ENCODE measurements at places on chromosomes 3 and 15.

- no peak for DNase-seq
These were observed 304.1 kb downstream of the SATB1 start for GRCh38 chr3:18121020-18121419.

DNA sequence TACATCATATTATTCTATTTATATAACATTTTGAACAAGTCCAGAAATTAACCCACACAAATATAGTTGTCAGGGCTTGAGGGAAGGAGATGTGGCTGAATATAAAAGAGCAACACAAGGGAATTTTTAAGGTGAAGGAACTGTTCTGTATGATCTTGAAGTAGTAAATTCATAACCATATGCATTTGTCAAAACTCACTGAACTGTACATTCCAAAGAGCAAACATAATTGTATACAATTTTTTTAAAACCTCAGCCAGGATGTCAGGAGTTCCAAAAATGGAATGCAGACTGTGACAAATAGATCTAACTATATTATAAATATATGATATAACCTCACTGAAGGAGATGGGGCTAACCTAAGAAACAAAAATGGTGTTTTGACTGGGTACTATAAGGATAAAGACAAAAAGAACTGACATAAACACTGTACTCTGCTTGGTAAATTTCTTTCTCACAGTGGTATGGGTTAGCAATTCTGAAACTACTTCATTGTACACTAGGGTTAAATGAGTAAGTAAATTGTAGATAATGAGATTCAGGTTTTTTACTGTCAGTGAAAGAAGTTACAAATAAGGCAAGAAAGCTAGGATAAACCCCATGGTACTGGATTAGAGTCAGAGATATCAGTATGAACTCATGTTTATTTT, 14.4 kb downstream of the GOLGB1 start:
- DNase-seq: no peak

- DNase-seq: no peak
These were observed 65.8 kb downstream of the SCN5A start for GRCh38 chr3:38583688-38584087.

DNA sequence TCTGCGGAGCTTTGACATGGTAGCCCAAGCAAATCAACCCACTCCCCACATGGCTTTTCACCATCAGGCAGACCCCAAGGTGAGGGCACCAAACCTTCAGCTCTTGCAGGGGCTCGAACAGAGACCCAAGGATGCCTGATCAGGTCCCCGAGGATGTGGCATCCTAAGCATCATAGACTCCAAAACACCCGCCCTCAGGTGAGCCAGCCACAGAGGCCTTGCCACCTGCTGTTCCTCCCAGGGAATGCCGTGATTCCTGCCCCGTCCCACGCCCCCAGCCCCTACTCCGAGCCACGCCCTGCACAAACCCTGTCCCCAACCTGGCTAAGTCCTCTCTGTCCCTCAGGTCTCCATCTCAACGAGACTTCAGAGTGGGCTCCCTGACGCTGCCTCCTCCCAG, 34.7 kb upstream of the SLC41A3 start:
- DNase-seq: no peak

DNA sequence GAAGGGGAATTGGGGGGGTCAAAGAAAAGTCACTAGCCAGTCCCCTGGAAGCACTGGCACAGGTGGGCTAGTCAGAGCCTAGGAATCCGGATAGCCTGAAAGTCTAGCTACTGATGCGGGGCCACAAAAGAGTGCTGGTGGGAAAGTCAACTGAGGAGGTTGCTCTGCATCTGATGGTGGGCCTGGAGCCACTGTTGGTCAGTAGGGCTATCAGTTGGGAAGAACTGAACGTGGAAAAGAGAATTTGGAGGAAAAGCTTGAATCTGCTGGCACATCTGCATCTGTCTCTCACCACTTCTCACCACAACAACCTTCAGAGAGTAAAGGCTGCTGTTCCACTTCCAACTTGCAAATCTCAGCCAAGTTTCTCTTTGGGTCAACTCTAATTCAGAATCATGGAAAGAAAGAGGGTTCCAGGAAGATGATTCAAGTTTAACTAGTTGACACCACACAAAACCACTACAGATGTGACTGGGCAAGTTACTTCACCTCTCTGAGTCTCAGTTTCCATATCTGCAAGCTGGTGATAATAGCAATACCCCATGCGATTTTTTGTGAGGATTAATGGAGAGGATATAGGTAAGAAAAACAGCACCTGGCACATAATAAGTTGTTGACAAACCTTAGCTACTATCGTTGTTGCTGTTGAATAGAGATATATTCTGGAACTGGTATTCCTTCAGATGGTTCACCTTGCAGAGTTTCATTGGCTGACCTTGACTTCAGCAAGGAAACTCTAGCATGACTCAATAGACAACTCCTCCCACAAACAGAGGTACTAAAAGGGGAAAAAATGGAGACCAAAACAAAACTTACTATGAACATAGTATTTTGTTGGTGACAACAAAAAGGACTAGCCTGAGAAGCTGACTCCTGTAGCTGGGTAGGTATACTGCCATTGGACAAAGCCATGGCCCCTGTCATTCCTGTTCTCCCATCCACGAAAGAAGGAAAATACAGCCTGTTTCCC, 280.2 kb upstream of the STT3B start:
- no peak for DNase-seq

- peak; percentile 100 for DNase-seq
These were observed 384.9 kb upstream of the THBS1 start for GRCh38 chr15:39195961-39196486.

DNA sequence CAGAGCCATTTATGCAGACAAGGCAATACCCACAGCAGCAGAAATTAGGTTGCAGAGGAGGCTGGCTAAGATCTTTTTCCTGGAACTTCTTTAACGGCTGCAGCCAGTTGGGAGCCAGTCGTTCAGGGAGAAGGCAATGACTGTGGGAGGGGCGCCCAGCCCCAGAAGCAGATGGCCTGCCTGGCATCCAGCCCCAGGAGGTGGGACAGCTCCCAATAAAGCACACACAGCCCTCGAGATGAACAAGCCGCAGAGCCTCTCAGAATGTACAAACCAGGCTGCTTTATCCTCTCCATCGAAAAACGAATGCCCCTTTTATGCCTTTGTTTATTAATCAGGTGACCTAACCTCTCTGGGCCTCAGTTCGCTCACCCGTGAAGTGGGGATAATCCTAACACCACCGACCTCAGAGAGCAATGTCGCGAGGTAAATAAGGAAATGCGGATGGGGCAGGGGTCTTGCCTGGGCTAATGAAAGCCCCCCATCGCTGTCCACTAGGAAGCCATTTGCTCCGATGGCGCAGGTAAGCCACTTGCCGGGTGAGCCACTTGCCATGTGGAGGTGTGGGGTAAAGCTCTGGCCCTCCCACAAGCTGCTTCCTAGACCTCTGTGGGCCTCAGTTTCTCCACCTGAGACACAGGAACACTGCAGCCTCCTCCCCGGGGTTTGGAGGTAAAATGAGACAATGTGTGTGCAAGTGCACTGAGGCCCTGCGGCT, 35.8 kb downstream of the MGLL start:
- DNase-seq: no peak

DNA sequence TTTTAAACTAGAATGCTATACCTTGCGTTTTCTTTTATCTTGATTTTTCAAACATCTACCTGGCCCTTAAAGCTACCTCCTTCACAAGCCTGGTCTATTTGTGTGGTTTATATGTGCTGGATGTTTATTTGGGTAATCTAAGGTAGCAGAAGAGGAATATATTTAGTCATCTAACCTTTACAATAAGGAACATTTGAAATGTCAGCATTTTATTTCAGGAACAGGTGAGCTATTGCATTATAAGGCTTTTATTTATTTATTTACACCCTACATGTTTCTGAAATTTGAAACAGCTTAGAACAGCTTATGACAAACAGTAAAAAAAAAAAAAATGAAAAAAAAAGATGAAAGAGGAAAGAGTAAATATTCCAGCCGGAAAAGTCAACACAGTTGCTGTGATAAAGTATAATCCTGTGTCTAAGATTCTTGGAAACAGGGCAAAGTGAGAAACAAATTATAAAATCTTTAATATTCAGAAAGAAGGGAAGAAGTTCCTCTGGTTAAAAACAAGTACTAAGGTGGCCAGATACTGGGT, 19.5 kb downstream of the HHLA2 start:
- no peak for DNase-seq

GRCh38 chr3:81080608-81081007, 680.8 kb downstream of the GBE1 start:
- DNase-seq: no peak

DNA sequence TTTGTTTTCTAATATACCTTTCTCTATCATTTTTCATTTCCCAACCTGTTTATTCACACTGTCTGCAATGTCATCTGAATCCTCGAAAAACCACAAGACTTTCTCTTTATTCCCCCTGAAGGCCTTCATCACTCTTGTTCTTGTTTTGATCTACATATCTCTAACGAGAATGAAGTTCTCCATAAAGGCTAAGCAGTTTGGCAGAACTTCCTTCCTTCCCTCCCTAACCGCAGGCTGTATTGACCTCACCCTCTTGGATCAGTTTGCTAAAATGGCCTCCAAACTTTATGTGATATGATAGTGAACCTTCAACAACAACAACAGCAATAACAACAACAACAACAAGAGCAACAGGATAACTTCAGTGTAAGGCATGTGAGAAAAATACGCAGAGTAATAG, 392.8 kb downstream of the TIGIT start:
- no peak for DNase-seq

DNA sequence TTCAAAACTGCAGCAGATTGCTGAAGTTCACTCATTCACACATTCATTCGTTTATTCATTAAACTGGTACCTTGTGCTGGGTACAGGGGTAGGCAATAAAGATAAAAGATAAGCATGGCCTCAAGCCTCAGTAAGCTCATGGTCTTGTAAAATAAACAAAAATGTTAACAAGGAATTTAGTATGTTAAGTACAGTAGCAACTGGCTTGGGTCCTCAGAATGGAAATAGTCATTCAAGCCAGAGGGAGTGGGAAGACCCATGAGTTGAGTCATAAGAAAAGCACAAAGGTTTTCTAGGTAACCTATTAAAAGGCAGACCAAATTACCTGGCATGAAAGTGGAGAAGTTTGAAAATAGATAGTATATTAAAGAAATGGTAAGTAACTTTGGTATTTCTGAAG, 163.3 kb downstream of the CDIN1 start:
- DNase-seq: peak; percentile 84

DNA sequence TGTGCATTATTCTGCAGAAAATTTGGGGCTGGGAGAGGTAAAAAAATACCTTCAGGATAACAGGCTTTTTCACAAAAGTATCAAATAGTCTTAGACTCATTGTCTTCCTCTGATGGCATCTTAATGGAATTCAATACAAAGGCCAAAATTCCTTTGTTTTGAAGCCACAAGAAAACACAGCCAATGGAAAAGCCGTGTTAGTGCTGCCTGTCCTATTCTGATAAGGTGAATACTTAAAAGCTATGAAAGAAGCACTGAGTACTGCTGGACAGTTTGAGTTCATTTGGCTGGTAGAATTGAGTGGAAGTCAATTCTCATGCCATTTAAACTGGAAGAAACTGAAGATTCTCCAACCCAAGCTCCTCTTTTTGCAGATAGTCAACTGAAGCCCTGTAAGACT, 395.3 kb upstream of the TPRG1 start:
- DNase-seq: peak; percentile 58

DNA sequence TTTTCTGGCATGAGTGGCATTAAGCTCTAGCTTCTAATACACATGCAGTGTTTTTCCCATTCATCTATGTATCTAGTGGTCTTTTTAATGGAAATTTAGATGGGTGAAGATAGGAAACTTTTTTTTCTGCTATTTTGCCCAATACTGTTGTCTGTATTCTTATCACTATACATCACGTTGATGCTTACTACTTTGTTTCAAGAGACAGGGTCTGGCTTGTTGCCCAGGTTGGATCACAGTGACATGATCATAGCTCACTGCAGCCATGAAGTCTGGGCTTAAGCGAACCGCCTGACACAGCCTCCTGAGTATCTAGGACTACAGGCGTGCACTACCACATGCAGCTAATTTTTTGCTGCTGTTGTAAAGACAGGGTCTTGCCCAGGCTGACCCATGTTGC, 84.6 kb downstream of the PEAK1 start:
- DNase-seq: no peak

- DNase-seq: peak; percentile 85
These were observed 82.6 kb downstream of the LSM3 start for GRCh38 chr3:14261229-14261628.

GRCh38 chr3:3127432-3128010, 781 bp downstream of the TRNT1 start:
- DNase-seq: peak; percentile 14

- DNase-seq: peak; percentile 68
These were observed 56.4 kb downstream of the UMPS start for GRCh38 chr3:124786511-124787241.

- DNase-seq: no peak
These were observed 127.4 kb downstream of the WDR76 start for GRCh38 chr15:43954181-43954621.

- DNase-seq: no peak
These were observed 48.6 kb downstream of the IMPG2 start for GRCh38 chr3:101271728-101272127.

GRCh38 chr3:126924458-126924857, 58.5 kb upstream of the PLXNA1 start:
- no peak for DNase-seq

DNA sequence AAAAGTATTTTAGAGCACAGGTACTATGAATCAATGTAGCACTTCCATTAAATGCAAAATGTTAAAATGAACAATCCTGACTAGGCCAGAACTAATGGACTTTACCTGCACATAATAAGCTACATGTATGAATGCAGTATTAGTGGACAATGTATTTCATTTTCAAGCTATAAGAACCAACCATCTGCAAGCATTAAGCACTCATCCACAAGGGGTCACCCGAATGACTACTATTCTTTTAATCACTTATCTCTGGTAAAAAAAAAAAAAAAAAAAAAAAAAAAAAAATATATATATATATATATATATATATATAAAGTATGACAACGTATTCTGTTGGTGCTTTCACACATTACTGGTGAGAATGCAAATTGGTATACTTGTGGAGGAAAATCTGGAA, 7.2 kb downstream of the HERC1 start:
- DNase-seq: peak; percentile 30

DNA sequence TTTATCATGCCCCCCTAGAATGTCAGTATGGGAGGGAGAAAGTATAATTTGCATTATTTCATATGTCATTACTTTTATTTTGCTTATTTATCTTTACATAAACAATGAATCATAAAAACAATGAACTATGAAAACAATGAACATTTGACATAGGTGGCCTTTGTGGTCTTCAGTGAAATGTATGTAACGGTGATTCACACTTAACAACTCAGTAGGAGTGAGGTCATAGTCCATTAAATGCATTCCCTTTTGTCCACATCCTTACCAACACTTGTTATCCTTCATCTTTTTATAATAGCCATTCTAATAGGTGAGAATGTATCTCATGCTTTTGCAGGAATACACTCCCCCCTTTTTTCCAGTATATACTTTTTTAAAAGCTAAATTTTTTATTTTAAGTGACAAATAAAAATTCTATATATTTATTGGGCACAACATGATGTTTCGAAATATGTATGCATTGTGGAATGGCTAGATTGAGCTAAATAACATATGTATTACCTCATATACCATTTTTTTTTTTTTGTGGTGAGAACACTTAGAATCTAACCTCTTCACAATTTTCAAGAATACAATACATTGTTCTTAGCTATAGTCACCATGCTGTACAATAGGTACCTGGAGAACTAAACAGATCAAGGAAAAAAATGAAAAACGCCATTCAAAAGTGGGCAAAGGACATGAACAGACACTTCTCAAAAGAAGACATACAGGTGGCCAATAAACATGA, 189.5 kb downstream of the WDR72 start:
- peak; percentile 43 for DNase-seq

Data from PC-3 (cell line).